ENCODE measurements at places on chromosomes 3 and 15.

DNA sequence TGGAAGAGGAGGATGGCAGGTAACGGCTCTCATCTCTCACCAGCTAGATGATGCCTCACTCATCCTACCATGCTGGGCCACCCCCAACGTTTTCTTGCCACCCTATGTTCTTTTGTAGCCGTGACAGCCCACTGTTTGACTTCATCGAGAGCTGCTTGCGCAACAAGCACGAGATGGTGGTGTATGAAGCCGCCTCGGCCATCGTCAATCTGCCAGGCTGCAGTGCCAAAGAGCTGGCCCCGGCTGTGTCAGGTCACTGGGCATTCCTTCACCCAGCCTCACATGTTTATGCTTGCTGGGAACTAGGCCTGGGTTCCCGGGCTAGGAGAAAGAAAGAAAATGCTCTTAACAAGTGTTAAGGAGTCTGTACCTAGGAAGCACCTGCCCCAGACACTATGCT is 8.2 kb downstream of the COPG1 start:
- DNase-seq: no peak

DNA sequence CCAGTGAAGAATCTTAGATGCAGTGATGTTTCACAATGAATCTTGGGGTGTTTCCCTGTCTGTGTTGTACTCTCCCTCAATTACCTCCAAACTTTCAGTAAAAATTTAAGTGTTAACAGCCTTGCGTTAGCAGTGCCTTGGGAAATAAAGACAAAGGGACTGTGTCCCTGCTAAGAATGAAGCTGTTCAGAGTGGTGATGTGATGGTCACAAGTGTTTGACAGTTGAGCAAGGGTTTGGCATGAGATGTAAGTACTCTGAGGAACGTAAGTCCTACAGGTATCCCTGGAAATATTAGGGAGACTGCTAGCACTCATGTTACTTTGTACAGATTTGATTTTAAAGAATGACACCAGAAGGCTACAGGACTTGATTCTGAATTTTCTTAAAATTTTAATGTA is 304.3 kb upstream of the DPH6 start:
- no peak for DNase-seq

GRCh38 chr3:195080125-195080524 is 190.8 kb downstream of the XXYLT1 start:
- DNase-seq: no peak

DNA sequence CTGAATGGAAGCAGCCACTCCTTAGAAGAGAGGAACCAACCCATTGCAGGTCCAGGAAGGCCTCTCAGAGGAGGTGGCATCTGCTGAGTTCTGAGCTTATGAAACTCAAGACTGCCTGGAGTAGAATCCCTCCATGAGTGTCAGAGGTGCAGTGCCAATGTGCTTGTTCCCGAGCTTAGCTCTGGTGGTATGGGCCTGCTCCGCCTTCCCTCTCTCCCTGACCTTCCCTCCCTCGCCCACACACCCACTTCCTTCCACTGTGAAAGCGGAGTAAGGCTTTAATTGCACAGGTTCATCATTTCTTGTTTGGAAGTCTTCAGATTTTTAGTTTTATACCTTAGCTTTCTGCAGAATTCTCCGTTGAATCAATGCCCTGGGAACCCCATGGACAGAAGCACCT is 208.0 kb upstream of the BHLHE40 start:
- DNase-seq: no peak

- DNase-seq: no peak
Measured at GRCh38 chr3:173395073-173395411, 2.5 kb upstream of the NLGN1 start.

- DNase-seq: no peak
Measured at GRCh38 chr3:173502983-173503568, 105.5 kb downstream of the NLGN1 start.

GRCh38 chr3:187740421-187741399 is 4.6 kb downstream of the BCL6 start:
- no peak for DNase-seq

DNA sequence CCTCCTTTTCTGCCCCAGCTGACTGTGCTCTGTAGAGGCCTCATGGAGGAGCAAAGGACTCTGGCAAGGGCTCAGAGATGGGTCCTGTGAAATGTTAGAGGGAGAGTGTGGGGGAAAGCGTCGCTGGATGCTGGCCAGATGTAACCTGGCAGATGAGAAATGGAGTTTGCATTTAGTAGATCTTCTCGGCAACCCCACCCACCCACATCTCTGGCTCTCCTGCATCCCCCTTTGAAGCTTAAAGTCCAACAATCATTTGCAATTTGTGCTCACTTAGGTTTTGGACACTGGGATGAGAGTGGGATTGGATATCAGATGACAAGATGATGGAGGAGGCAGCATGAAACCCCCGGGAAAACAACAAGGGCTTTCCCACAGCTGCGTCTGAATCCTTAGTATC is 523.6 kb upstream of the MCTP2 start:
- DNase-seq: no peak

- no peak for DNase-seq
Measured at GRCh38 chr3:133897547-133897946, 1.9 kb upstream of the RAB6B start.

GRCh38 chr3:114179575-114179974 is 723 bp upstream of the DRD3 start:
- no peak for DNase-seq

- no peak for DNase-seq
Measured at GRCh38 chr15:64754663-64755426, 20.5 kb downstream of the RBPMS2 start.

GRCh38 chr3:126903521-126903920 is 79.4 kb upstream of the PLXNA1 start:
- no peak for DNase-seq
